ENCODE measurements at places on chromosomes 6 and 20. TPM values are rescaled to one million over a fixed set of nuclear protein-coding genes. Genes with fewer than 3 reads are reported as not detected.
A peak's percentile ranks its signal among the peaks of the same experiment; 100 is the strongest.

GRCh38 chr6:36907781-36908180 lies 22.0 kb downstream of the C6orf89 start:
- peak; percentile 30 for DNase-seq

DNA sequence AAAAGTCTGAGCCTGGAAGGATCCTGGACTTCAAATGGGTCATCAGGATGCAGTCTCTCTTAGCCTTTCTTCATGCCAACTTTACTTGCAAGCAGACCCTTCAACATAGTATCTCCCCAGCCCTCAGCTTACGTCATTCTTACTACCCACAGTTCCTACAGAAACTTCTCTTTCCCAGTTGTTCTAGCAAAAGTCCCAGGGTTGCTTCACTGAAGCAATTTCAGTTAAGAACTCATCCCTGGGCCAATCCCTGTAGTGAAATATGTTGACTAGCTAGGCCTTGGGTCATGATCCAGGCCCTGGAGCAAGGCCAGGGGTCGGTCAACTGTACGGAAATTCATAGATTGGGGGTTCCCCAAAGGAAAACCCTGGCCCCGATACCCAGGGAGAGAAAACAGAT lies 8.6 kb upstream of the FAM83D start:
- DNase-seq: no peak

DBNDD2 gene
- total RNA-seq: 15.6 TPM

DNA sequence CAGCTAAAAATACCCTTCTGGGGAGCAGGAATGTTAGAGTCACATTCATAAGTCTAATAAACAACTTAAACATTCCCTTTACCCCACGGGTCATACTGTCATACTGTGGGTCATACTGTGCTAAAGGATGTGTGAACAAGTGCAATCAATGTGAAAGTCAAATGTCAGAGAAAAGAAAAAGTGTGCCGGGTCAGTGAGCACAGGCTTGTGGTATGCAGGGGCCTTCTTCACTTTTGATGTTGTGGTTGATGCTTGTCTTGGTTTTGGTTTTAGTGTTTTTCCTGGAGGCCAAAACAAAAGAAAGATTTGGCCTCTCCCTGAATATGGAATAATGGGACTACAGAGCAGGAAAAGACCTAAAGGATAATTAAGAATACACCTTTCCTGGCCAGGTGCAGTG lies 267.9 kb upstream of the PLN start:
- DNase-seq: no peak

GRCh38 chr20:11852189-11852588 lies 65.5 kb upstream of the BTBD3 start:
- no peak for DNase-seq

- no peak for DNase-seq
These were observed 191.6 kb upstream of the SNX9 start for GRCh38 chr6:157631412-157631811.

DNA sequence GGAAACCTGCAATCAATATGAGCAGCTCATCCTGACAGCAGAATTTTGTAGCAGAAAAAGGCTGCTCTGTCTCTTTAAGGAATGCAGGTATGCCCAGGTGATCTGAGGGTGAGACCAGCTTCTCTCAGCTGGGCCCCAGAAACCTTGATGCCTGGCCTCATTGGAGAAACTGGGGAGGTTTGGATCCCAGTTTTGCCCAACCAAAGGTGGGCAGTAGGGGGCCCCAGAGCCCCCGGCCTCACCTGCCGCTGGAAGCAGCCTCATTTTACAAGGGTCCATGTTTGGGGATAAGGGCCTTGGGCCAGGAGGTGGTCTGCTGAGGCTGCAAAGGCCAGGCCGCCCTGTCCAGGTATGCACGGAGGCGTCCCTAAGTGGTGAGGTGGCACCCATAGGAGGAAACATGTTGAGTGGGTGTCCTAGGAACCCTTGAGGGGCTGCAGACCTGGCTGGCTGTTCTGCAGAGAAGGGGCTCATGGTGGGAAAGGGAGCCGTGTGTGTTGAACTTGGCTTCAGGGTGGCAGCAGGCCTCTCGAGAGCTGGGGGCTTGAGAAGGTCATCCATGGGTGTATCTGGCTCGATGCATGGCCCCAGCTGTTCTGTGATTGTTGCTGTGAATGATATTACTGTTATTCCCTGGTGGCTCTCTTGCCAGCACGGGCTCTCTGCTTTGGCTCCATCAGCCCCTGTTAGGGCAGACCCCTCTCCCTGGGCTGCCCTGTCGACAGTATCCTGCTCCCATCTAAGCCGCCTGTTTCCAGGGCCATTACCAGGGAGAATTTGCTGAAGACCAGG lies 208.4 kb downstream of the CDH4 start:
- DNase-seq: no peak

- DNase-seq: peak; percentile 56
These were observed 176.7 kb downstream of the HACE1 start for GRCh38 chr6:104682722-104683643.

DNA sequence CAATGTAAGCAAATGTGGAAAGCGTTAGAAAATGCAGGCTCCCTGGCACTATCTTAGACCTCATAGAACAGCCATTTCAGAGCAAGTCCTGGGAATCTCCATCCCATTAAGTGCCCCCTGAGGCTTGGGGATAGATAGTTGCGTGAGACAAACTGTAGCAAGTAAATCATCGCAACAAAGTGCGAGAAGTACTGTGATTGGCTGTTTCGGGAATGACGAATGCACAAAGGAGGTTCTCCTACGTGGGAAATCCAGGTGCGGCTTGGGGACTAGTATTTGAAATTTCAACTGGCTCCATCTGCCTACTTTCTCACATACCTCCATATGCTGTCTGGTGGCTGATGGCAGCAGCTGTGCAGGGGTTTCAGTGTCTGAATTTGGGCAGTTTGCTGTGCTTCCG lies 84.5 kb downstream of the PLEKHG1 start:
- DNase-seq: peak; percentile 12

DNA sequence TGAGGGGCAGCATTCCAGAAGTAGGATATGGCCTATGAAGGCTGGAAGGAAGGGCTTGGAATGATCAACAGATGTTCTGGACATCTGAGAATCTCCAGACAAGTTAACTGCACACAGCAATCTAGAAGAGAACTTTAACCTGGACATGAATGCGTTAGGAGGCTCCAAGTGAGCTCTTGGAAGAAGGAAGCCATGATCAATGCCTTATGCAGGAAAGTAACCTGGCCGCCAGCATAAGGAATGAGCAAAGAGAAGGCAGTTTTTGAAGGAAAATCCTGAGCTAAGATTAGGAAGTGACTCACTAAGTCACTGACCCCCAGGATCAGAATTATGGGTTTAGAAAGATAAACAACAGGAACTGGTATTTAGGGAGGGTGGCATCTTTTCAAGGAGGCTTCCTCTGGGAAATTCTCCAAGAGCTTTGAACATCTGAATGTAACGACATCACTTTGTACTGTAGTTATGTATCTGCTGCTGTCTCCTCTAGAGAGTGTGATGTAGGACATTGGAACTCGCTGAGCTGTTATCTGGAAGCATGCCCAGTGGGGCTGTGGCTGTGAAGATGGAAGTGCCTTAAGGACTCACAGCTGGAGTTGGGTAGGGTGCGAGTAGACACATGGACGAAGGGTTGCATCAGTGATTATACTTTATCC lies 236.8 kb downstream of the PACRG start:
- DNase-seq: no peak

DNA sequence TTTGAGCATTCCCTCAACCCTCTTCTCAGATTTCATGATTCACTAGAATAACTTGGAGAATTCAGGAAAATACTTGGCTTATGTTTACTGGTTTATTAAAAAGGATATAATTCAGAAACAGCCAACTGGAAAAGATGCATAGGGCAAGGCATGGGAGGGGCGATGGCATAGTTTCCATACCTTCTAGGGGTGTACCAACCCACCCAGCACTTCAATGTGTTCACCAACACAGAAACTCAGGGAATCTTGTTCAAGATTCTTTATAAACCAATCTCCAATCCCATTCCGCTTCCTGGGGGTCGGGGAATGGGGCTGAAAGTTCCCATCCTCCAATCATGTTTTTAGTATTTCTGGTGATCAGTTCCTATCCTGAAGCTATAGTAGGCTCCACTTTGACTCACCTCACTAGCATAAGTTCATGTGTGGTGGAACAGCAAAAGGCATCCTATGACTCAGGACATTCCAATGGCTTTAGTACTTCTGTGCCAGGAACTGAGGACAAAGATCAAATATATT lies 164.4 kb downstream of the SIM1 start:
- peak; percentile 85 for DNase-seq

DNA sequence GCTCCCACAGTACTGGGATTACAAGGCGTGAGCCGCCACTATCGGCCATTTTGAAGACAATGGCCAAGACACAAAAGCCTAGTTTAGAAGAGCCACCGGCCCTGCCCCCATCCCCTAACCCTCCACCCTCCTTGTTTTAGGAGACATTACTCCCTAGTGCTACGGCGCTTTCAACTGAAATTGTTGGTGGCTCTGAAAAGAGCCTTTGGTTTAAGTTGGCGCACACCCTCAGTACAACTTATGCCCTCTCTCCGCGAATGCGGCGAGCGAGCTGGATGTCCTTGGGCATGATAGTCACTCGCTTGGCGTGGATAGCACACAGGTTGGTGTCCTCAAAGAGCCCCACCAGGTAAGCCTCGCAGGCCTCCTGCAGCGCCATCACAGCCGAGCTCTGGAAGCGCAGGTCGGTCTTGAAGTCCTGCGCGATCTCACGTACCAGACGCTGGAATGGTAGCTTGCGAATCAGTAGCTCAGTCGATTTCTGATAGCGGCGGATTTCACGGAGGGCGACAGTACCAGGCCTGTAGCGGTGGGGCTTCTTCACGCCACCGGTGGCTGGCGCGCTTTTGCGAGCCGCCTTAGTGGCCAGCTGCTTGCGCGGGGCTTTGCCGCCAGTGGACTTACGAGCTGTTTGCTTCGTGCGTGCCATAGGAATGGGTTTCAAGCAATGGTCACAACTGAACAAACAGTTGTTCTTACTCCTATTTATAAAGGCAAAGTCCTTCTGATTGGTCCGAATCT lies 114.9 kb upstream of the BTN3A2 start:
- peak; percentile 87 for DNase-seq

DNA sequence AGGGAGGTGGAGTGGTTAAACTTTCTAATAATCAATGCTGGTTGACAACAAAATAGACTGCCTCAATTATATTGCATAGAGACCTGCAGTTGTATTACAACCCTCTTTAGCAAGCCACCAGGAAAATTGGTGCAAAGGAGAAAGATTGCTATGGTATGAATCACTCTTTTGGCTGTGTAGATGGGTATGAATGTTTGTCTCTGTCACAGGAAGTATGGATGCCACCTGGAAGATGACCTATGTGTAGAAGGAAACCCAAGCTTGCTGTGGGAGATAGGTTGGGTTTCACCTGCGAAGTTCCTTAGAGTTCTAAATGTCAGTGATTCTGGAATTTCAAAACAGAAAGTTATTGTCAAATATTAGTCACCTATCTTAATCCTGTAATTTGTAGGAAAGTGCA lies 134.6 kb downstream of the SOBP start:
- peak; percentile 20 for DNase-seq

DNA sequence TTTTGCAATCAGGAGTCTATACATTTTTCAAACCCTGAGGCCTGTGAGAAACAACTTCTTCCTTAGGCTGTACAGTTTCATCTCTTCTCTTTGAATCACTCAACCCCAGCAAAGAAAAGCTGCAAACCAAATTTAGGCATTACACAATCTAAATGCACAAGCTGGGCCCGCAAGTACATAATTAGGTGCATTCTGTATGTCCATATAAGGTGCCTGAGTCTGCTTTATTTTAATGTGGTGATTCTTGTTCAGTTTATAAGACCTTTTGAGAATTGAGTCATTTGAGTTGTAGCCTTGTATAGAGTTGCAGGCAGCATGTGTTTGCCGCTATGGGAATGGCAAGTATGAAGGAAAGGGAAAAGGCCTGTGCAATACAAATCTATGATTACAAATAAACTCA lies 709.6 kb upstream of the MARCKS start:
- DNase-seq: no peak

DNA sequence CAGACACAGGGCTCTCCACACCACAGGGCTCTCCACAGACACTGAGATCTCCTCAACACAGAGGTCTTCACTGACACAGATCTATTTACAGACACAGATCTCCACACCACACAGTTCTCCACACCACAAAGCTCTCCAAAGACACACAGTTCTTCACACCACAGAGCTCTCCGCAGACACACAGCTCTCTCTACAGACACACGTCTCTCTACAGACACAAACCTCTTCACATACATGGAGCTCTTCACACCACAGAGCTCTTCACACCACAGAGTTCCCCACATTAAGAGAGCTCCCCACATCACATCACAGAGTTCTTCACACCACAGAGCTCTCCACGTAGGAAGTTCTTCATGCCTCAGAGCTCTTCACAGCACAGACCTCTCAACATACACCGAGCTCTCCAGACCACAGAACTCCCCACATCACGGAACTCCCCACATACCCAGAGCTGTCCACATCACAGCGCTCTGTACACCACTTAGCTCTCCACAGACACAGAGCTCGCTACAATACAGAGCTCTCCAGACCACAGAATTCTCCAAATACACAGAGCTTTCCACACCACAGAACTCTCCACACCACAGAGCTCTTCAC lies 53.9 kb downstream of the ERMARD start:
- DNase-seq: no peak

KCNQ5 gene
- not detected for total RNA-seq

OPRM1 gene
- not detected for total RNA-seq

DNA sequence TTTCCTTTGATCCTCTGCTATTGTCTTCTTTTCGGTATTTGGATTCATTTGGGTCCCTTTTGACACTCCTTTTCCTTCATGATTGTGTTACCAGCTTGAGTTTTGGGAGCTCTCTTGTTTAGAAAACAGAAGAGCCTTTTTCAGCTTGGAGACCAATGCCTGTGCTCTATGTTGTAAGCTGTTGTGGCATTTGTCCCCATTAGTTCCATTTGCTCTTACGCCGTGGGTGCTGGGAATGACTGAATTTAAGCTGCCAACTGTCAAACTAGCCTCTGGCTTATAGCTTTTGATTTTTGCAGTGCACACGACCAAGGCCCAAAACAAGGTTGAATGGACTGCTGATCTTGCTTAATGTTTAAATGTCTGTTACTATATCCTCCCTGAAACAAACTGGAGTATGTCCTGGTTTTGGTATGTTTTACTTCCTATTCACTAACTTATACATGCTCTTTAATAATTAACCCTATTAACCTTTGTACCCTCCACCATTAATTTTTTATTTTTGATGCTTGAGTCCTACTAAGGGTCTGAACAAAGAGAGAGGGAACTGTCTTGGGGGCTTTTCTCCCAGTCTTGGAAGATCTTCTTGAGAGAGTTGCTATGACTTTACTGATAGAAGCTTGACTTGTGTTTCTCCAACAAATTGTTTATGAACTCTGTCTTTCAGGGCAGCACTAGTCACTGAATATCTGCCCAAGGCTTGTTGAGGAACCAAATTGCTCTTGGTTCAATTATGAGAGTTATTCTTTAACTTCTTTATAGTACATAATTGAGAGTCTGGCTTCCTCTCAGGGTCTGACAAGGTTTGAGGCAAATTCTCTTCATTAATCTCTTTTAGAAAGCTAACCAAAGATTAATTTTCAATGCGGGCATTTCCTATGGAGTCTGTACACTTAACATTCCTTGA lies 100.3 kb upstream of the SIRPG start:
- DNase-seq: no peak

PAK5 gene
- total RNA-seq: not detected

- DNase-seq: no peak
These were observed 59.6 kb downstream of the ZNF831 start for GRCh38 chr20:59223182-59223601.

Measured in endothelial cell of umbilical vein (primary cell).